Epithelial cell of proximal tubule (primary cell): ENCODE measurements at places on chromosomes 5 and 9.

DNA sequence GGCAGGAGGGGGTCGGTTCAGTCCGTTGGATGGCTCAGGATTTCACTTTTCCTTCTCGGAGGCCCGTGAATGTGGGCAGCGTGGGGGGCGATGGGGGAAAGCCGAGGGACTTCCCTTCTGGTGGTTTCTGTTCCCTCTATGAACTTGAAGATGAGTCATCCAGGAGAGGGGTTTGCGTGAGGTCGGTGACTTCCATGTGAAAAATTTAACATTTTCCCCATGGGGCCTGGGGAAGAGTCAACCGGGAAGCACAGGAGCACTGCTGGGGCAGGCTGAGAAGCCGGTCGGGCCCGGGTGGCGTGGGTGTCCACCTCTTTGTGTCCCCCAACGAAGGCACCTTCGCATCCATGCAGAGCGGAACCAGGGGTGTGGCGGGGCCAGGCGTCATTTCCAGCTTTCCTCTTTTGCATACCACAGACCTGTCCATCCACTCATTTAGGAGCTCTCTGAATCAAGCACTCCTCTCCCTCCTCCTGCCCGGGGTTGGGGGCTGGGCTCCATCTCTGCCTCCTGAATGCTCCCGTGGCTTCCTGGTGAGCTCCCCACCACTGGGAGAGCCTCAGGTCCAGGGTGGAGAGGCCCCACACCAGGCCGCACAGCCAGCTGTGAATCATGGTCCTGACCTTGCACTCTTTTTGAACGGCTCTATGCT lies 68.4 kb downstream of the ANKRD33B start:
- peak; percentile 32 for DNase-seq

DNA sequence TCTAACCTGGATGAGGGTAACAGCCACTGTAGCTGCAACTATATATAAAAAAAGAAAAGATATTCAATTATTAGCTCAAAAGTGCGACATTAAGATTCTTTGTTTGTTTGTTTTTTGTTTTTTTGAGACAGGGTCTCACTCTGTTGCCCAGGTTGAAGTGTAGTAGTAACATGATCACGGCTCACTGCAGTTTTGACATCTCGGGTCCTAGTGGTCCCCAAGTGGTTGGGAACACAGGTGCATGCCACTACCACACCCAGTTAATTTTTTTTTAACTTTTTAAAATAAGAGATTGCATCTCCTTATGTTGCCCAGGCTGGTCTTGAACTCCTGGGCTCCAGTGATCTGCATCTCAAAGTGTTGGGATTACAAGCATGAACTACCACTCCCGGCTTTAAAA lies 61.8 kb downstream of the MEF2C start:
- DNase-seq: no peak

- DNase-seq: no peak
Observed at GRCh38 chr5:75242067-75242466, 5.4 kb upstream of the ANKRD31 start.

GRCh38 chr5:87733897-87734296 lies 321.2 kb upstream of the CCNH start:
- no peak for DNase-seq

GRCh38 chr9:118583414-118583813 lies 785.8 kb downstream of the BRINP1 start:
- DNase-seq: no peak

DNA sequence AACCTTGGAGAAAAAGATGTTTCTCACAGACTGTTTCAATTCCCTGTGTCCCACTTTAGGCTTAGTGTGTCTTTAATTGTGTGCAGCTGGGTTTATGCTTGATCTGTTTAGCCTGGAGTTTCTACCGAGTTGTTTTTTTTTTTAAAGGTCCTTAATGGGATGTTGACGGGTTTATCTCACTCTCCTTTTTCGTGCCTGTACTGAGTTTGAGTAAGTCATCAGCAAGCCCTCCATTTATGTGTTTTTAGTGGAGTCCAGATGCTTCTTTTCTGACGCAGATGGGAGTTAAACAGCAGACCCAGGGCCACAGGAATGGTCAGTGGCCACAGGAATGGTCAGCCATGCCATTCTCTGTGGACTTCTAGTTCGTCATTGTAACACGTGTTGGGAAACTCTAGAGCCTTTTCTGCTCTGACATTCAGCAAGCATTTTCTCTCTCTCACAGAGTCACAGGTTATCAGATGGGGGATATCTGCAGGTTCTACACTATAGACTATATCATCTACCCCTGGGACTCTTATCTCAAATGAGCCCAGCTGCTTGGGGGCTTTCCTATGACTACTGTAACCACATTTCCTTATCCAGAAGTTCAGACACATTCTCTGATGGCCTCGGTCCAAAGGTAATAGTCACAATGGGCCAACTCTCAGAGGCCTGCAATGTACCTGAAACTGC lies 190.5 kb downstream of the TTLL11 start:
- DNase-seq: no peak

- DNase-seq: no peak
Observed at GRCh38 chr9:92728831-92729734, 35.5 kb downstream of the BICD2 start.

DNA sequence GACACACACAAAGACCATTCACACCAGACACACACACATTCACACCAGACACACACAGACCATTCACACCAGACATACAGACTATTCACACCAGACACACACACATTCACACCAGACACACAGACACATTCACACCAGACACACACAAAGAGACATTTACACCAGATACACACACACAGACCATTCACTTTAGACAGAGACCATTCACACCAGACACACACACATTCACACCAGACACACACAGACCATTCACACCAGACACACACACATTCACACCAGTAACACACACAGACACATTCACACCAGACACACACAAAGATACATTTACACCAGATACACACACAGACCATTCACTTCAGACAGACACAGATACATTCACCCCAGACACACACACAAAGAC lies 29.0 kb upstream of the FCN1 start:
- DNase-seq: no peak

- DNase-seq: no peak
Observed at GRCh38 chr5:45796959-45797553, 100.9 kb upstream of the HCN1 start.

- DNase-seq: no peak
Observed at GRCh38 chr5:1110307-1111240, 1.3 kb downstream of the SLC12A7 start.

DNA sequence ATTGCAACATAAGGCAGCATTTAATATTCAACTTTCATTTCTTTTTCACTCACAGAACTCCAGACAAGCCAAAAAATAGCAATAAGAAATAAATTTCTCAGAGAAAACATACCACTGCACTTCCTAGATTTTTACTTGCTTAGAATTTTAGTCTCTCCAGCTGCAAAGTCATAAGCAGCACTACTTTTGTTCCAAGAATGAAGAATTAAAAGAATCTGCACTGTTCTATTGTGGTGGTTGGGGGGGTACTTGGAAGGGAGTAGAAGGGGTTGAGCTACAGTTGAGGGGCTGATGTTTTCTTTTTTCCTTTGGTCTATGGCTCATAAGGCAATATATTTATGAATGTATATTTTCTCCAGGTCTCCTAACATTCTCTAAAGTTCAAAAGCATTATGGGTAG lies 144.5 kb downstream of the KIAA0825 start:
- DNase-seq: no peak

DNA sequence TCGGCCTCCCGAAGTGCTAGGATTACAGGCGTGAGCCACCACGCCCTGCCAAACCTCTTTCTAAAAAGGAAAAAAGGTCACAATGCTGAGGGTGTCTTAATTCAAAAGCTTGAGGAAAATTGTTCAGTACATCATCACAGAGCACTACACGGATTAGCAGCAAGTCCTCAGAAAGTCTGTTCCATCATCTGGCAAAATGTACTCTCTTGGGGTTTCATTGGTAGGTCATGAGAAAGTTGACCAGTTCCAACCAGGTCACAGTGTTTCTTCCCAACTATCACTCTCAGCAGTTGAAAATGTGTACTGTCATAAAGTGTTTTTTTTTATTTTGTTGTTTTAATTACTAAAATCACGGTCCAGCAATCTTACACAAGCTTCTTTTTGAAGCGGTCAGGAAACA lies 299.6 kb downstream of the FBXL7 start:
- DNase-seq: no peak

- DNase-seq: no peak
Observed at GRCh38 chr5:13994621-13995253, 50.2 kb upstream of the DNAH5 start.

GRCh38 chr5:53397845-53398244 lies 82.6 kb upstream of the FST start:
- no peak for DNase-seq

DNA sequence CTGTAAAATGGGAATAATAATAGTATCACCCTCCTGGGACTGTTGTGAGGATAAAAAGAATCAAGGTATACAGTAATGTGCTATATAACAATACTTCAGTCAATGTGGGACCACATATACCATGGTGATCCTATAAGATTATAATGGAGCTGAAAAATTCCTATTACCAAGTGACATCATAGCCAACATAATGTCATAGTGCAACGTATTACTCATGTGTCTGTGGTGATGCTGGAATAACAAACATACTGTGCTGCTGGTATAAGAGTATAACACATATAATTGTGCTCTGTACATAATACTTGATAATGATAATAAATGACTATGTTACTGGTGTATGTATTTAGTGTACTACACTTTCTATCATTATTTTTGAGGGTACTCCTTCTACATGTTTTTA lies 38.1 kb downstream of the LIFR start:
- DNase-seq: no peak

GRCh38 chr5:119383008-119383407 lies 27.2 kb downstream of the TNFAIP8 start:
- no peak for DNase-seq

DNA sequence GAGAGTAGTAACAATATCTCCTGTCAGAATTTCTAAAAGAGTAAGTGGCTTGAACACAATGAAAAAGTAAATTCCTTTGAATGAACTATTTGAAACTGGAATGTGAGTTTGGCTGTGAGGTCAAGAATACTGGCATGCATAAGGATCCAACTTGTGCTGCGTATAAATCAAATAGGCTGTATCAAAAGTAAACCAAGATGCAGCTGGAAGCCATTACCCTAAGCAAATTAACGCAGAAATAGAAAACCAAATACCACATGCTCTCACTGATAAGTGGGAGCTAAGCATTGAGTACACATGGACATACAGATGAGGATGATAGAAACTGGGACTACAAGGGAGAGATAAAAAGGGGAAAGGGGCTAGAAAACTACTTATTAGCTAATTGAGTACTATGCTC lies 24.0 kb upstream of the SRFBP1 start:
- DNase-seq: no peak

- no peak for DNase-seq
Observed at GRCh38 chr9:28105001-28105400, 531.7 kb upstream of the C9orf72 start.

DNA sequence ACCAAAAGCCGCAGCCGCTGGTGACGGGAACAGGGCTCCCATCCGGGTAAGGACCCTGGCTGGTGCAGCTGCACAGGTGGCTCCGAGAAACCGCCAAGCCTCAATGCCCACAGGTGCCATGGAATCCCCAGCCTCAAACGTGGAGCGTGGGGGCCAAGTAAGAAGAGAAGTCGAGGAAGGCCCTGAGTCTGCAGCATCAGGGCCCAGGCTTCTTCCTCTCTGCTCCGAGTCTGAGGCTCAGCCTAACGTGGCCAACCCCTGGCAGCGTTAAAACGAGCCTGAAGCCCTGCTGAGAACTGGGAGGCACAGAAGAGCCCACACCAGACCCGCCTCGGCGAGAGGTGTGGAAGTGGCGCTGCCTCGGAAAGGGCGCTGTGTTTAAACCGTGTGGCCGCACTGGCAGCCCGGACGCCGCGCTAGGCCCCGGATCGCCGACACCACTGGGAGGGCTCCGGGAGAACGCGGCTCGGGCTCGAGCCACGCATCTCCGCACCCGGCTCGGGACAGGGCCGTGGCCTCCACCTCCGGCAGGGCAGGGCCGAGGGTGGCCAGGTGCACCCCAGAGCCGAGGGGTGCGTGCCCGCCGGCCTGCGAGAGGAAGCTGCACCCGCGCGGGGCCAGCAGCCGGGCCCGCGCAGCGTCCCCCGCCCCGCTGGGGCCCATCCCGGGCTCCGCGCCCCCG lies 730 bp downstream of the ZMYND19 start:
- no peak for DNase-seq

GRCh38 chr5:90557391-90557790 lies 1.2 kb upstream of the ADGRV1 start:
- no peak for DNase-seq

GRCh38 chr5:154034944-154035343 lies 3.8 kb downstream of the FAM114A2 start:
- no peak for DNase-seq

- DNase-seq: no peak
Observed at GRCh38 chr5:39755452-39755851, 330.7 kb upstream of the DAB2 start.

- no peak for DNase-seq
Observed at GRCh38 chr9:89464300-89464901, 33.5 kb downstream of the SEMA4D start.

DNA sequence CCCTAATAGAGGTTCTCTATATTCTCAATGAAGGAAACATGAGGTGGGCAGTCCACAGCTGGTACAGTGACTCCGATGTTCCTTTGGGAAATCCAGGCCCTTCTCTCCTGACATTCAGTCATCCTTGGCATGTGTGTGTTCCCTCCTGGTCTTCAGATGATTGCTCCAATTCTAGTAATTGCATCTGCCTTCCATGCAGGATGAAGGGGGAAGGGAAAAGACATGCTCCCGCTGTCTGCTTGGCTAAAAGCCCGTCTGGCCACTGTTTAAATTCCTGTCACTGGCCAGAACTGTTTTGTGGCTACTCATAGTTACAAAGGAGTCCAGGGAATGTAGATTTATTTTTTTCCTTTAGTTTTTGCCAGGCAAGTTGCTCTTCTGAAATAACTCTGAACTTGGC lies 65.0 kb downstream of the MAST4 start:
- no peak for DNase-seq

- no peak for DNase-seq
Observed at GRCh38 chr5:2695200-2695891, 56.1 kb downstream of the IRX2 start.

DNA sequence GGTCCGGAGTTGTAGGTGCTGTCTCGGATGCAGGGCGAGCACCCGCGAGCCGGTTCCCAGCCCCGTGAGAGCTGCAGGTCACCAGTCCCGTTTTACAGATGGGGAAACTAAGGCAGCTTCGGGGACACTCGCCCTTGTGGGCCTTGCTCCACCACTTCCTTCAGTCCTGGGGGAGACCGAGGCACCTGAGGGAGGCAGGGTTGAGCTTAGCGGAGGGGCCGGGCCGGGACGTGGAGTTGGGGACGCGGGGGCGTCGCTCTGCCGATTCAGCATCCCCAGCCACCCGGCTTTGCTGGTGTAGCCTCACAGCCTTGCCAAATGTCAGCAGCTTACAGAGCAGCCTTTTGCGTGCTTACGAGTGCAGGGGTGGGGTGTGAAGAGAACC lies 530 bp downstream of the BBLN start:
- no peak for DNase-seq

DNA sequence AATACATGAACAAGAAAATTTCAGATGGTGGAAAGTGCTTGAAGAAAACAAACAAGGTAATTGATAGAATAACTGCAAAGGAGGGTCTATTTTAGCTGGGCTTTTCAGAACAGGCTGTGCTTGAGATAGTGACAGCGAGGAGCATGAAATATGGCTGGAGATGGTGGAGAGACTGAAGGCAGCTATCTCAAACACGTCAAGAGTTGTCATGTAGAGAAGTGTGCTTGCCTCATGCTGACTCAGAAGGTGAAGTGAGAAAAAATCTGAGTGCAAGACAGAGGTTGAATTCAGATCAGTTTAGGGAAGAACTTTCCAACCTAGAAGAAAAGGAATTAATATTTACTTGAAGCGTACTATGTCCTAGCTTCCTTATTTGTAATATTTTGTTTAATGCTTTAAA lies 115.5 kb upstream of the RANBP3L start:
- no peak for DNase-seq
